ENCODE measurements at places on chromosomes 13 and 19.
A peak's percentile ranks its signal among the peaks of the same experiment; 100 is the strongest.

DNA sequence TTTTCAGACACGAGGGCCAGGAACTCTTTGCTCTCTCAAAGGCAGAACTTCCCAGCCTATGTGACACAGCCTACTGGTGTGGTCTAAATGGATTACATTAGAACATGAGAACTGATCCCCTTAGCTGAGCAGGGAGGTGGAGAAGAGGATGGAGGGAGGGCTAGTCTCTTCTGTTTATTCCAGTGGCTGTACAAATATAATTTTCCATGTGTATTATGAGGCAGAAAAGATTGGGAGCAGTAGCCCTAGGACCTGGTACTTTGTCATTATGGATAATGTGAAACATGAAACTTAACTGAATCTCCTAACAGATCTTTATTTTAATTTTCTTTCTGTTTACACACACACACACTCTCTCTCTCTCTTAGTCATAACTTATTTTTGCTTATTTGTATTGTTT is 82.1 kb downstream of the WDFY2 start:
- DNase-seq: no peak

DNA sequence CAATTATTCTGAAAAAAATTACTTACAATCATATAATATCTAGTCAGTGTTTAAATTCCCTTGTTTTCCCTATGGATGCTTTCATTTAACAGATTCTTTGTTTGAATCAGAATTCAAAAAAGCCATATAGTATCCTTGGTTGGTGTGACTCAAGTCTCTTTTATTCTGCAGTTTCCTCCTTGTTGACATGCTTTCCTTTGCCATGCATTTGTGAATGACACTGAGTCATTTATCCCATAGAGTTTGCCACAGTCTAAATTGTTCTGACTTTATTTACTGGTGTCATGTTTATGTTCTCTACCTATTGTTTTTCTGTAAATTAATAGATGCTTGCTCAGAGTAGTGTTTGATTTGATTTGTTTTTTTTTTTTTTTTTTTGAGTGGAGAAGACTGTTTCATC is 893.8 kb upstream of the SLC10A2 start:
- DNase-seq: no peak

- DNase-seq: no peak
Observed at GRCh38 chr19:21098291-21098690, 16.3 kb downstream of the ZNF714 start.

- no peak for DNase-seq
Observed at GRCh38 chr13:89550938-89551337, 1796.5 kb upstream of the MIR17HG start.

DNA sequence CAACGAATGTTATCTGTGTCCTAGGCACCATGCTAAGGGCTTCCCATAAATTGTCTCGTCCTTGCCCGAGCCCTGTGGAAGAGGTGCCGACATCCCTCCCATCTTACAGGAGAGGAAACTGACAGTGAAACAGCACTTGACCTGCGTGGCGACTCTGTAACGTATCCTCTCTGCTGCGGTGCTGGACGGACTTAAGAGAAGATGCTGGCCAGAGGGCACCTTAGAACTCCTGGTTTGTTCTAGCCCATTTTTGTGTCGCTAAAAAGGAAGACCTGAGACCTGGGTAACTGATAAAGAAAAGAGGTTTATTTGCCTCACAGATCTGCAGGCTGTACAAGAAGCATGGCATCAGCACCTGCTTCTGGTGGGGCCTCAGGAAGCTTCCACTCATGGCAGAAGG is 68.6 kb downstream of the KCTD15 start:
- DNase-seq: no peak

DNA sequence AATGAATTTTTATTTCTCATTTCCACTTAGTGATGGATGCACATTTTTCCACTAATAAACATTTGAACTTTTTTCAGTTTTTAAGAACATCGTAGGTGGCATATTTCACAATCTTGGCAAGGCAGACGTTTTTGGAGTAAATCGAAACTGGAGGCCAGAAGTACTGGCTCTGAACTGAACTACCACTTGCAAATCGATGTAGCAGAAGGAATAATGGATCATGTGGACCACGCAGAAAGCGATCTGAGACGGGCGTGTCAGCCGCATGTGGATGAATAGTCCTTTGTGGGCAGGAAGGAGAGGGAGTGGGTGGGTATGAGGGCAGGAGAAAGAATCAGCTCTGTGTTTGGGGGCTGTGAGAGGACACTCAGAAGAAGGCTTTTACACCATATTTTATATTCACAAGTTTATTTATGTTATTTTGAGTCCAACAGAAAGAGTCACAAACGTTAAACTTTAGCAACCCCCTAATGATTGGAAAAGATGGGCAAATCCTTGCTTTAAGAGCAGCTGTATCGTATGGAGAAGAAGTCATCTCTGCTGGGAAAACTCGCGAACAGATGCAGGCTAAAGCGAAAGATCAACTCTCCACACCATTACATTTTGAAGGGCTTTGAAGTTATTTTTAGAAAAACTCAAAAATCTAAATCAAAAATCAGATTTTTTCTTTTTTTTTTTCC is 90.5 kb downstream of the COL4A2 start:
- no peak for DNase-seq

DNA sequence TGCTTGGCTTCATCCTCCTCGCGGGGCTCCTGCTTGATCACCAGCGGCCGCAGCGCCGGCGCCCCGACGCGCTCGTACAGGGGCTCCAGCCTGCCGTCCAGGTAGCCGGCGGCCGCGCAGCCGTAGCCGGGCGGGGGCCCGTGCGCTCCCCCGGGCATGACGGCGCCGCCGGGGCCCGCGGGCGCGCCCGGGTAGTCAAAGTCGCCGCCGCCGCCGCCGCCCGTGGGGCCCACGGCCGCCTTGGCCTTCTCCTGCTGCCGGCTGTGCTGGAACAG is 497 bp downstream of the CEBPA start:
- DNase-seq: no peak

DNA sequence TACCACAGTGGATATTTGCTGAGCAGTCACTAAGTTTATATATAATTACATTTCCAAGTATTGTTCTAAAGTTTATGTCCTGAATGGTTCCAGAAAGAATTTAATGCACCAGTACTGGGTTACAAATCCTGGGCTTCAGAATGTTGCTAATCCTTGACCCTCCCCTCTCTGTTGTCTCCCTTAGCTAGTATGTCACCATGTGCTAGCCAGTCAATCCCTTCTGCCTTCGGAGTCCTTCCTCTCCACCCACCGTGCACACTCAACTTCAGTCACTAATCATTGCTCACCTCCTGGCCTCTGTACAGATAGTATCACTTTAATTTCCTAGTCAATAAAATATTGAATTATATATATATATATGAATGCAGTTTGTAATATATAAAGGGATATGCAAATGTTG is 7.5 kb downstream of the FAM124A start:
- no peak for DNase-seq

GRCh38 chr19:53055117-53055516 is 10.6 kb downstream of the ERVV-2 start:
- DNase-seq: no peak

DNA sequence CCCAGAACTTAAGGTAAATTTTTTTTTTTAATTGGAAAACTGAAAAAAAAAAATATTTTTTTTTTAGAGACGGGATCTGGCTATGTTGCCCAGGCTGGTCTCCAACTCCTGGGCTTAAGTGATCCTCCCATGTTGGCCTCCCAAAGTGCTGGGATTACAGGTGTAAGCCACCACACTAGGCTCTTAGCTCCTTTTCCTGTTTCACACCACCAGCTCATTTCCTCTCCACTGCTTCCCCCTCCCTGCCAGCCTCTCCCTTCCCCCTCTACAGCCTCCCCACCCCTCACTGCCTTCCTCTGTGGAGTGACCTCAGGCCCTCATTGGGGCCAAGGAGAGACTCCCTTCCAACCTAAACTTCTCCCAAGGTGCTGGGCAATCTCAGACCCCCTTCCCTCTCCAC is 4.2 kb upstream of the GIPR start:
- no peak for DNase-seq

GRCh38 chr13:113935001-113935844 is 38.7 kb downstream of the C13orf46 start:
- DNase-seq: peak; percentile 98

DNA sequence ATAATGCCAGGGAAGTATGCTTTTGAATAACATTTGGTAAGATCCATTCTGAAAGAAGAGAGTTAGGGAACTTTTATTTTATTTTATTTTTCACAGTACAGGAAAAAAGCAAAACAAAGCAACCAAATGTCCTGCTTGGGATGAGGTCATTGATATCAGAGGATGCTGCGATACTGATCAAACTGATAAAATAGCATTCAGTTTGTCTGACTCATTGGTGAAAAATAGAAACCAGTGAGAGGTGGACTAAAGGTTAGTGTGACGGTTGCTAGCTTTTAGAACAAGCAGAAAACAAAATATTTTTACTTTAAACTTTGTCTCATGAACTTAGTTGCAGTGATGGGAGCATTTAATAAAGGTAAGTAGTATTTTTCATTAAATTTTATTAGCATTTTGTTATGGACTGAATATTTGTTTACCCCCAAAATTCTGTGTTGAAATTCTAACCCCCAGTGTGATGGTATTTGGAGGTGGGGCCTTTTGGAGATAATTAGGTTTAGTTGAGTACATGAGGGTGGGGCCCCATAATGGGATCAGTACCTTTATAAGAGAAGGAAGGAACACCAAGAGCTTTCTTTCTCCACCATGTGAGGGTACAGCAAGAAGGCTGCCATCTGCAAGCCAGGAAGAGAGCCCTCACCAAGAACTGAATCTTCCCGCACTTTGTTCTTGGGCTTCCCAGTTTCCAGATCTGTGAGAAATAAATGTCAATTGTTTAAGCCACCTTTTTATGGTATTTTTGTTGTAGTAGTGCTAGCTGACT is 37.3 kb downstream of the ITGBL1 start:
- DNase-seq: no peak

Measured in NCI-H1092 (cell line).